ENCODE measurements at places on chromosomes 2 and 18. TPM values are rescaled to one million over a fixed set of nuclear protein-coding genes. Genes with fewer than 3 reads are reported as not detected.

REG3G gene
- total RNA-seq: not detected

TMEM200C gene
- total RNA-seq: not detected

TXNDC2 gene
- total RNA-seq: not detected

SPATA3 gene
- total RNA-seq: not detected

FHOD3 gene
- total RNA-seq: 10.1 TPM

CROCC2 gene
- under 0.01 TPM for total RNA-seq

SERPINB10 gene
- total RNA-seq: not detected

SERPINB11 gene
- total RNA-seq: not detected

FBXO11 gene
- total RNA-seq: 25.8 TPM

DNA sequence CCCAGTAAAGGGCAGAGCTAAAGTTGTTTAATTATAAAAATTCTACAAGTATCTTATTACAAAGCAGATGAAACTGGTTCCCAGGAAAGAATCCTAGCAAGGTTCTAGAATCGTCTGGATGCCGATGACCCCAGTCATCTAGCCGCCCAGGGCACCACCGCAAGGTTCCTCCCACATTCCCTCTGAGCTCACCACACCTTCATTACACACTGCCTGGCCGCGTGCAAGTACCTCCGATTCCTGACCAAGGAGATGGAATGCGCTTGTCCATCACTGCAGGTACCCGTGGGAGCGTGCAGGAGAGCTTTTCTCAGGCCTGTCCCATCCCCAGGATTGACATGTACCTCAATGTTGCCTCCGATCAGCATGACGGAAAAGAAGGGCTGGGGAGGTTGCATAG is 158.5 kb downstream of the LAMA1 start:
- no peak for DNase-seq

DNA sequence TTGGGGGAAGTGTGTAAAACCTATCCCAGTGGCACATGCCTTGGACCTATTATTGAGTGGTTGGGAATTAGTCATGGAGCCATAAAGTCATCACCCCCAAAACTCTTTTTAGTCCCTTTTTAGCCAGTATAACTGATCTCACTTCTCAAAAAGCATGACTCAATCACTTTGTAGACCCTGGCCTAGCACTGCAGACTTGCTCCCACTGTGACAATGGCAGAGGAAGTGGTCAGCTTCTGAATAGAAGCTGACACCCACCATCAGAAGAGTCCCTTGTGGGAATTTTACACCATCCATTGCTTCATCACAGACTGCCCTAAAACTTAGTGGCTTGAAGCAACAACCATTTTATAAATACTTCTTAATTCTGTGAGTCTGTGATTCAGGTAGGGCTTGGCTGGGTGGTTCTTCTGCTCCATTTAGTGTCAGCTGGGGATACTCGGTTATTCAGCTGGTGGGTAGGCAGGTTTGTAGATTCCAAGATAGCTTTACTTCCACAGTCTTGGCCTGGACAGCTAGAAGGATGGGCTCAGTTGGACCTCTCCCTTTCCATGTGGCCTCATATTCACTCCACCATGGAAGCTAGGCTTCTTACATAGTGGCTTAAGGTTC is 10.8 kb upstream of the ITGA6 start:
- no peak for DNase-seq

DNA sequence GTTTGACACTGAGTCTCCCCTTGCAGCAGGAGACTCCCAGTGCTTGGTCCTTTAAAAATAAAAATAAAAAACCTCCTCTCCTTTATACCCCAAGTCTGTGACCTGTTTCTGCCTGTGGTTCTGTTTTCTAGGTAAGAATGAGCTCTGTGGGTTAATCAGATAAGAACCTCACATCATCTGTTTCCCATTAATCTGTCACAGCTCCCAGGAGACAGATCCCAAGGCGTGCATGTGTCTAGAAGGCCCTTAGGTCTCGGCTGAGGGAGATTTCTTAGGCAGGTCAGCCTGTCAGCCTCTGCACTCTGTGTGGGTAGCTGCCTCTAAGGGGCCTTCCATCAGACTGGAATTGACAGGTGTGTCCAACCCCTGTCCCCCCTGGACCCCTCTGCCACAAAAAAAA is 80.7 kb downstream of the FHOD3 start:
- peak; percentile 23 for DNase-seq

- peak; percentile 50 for DNase-seq
These were observed 304.7 kb upstream of the HNMT start for GRCh38 chr2:137659616-137660015.

DNA sequence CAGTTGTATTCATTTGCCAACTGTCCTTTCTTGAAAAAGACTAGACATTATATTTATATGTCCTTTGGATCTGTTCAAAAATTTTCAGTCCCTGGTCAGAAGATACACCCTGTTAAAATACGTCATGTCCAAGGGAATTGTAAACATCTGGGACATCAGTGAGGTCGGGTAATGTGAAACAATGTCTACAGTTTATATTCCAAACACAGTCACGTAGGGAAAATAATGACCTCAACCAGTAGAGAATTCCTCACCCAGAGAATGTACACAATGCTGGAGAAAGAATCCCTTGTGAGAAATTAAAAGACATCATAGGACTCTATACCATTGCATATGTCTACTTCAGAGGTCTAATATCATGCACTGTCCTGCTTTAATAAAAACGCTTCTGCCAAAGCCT is 888.0 kb upstream of the CHAC2 start:
- DNase-seq: no peak

DNA sequence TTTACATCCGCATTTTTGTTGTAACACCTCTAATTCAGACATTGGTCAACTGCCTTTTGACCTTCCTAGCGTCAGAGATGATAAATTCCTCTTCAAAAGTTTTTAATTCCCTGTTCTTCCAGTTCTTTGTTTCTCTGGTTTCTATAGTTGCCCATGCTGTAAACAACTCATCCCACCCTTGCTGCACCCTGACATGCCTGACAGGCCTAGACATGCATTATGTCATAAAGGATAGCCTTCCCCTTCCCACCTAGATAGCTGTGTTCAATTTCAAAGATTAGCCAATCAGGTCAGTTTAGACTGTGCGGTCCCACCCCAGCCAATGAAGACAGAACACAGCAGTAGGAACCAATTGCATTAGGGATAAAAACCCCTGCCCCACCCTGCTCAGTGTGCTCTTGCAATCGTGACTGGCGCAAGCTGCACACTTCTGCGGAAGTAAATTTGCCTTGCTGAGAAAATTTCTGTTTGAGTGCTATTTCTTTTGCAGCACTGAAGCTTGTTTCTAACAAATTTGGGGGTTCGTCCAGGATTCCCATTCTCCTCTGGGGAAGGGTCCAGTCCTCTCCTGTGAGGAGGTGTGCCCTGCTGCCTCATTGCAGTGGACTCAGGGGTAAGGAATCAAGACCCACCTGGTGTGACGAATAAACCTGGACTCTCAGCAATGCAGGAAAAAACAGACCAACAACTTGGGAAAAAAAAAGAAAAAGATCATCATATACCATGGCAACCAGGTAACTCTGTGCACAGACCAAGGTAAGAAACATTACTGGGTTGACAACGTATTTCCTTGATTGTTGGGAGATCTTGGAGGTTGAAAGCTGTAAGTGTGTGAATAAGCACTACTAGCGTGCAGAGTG is 9.1 kb upstream of the SAP130 start:
- peak; percentile 5 for DNase-seq

- peak; percentile 95 for DNase-seq
These were observed 134.8 kb upstream of the CREB1 start for GRCh38 chr2:207394812-207395534.

DNA sequence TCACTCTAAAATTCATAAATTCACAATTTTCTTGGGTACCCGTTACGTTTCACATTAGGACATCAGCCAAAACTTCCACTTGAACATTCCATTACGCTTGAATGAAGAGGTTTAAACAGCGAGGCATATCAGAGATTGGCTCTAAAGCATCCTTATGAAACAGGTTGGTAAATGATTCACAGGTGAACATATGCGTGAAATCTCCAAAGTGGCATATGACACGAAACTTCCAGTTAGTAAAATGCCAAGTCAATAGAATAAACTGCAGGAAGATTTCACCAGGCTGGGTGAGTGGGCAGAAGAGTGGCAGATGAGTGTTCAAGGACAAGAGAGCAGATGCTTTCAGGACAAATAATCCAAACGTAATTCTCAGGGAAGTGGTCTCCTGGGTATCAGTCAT is 33.9 kb upstream of the GLS start:
- no peak for DNase-seq

DNA sequence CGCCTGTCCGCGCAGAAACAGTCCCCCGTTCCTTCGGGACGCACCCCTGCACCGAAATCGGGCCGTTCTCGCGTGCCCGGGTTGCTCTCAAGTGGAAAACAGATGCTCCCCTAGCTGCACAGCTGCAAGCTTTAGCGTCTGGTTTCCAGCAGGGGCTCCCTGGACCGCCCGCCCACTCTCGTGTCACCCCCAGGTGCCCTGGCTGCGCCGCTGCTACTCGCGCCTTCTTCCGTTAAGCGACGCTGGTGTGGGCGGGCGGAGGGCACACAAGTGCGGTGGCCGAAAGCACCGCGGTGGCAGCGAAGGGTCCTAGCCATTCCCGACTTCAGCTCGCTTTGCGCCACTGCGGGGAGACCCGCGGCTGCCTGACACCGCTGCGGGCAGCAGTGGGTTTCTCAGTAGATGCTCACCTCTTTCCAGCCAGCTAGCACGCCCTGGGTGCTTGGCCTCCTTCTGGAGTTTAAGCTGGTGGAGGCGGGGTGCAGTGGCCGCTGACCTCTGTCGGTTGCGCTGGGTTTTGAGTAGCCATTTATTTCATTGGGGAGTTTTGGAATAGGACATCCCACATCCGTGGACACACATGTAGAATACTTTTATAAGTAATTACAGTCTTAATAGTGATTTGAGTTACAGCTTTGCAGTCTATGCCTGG is 806 bp downstream of the ZNF407 start:
- peak; percentile 69 for DNase-seq

DNA sequence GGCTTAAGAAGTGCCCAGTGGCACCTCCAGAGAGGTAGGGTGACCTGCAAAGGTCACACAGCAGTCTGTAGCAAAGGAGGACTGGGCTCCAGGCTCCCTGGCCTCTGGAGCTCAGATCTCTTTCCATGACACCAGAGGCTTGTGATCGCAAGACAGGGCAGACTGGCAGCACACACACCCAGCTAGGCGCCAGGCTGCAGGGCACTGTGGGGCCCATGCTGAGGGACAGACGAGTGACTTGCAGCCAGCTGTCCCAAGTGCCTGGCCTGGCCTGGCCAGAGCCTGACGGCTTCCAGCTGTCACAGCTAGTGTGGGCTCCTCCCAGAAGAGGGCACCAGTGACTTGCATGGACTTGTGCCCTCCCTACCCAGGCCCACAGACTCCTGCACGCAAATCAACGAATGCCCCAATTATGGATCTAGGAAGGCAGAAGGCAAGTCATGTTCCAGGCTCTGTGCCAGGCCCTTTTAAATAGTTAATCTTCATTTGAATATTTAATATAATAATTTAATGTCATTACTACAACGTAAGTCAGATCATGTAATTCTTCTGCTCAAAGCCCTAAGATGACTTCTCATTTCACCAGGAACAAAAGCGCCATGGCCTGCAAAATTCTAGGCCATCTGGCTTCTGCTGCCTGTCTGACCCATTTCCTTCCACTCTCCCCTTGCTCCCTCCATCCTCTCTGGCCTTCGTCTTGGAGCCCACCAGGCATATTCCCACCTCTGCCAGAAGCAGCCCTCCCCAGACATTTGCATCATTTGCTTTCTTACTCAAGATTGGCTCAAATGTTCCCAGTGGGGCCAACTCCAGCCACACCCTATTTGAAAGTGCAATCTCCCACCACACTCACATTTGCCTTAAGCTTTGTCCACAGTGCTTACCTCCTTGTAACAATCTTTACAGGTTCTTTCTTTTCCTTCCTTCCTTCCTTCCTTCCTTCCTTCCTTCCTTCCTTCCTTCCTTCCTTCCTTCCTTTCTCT is 3.7 kb upstream of the SPEG start:
- DNase-seq: peak; percentile 24

- peak; percentile 87 for DNase-seq
These were observed 62.0 kb downstream of the MBD2 start for GRCh38 chr18:54162431-54162830.

- DNase-seq: peak; percentile 17
These were observed 10.5 kb upstream of the TMEM177 start for GRCh38 chr2:119668546-119668945.

GRCh38 chr2:132417430-132418035 is 928 bp downstream of the GPR39 start:
- DNase-seq: no peak

GRCh38 chr2:230124757-230125431 is 56.2 kb upstream of the SLC16A14 start:
- no peak for DNase-seq

GRCh38 chr2:241258505-241259280 is 56.8 kb downstream of the HDLBP start:
- peak; percentile 21 for DNase-seq

DNA sequence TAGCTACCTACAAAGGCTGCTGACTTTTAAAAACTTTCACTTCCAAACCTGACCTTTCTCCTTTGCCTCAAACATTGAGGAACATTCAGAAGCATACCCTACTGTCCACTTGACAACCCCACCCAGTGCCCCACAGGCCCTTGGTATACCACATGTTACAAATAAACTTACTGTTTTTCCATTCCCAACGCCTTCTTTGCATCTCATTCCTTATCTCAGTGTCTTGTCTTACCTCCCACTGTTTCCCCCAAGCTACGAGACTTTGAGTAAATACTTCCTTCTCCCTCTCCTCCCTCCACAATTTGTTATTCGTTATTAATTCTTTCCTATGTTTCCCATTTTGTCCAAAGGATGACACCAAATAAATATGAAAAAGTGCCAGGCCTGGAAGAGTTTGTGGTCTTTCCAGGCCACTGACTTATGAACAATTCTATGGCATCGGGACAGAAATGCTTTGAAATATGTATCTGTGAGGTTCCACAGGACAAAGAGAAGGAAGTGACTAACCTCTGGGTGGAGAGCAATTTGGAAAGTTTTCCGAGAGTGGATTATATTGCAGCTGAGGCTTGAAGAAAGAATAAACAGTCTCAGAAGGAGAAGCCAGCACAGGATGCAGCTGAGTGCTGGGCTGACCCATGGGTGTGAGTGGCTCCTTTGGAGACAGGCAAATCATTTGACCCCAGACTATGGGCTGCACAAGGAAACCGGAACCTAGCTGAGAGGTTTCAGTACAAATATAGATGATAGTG is 409.0 kb downstream of the LPIN1 start:
- peak; percentile 82 for DNase-seq

GRCh38 chr18:48767090-48767690 is 183.6 kb downstream of the SMAD7 start:
- DNase-seq: peak; percentile 50

GRCh38 chr18:39341129-39341528 is 1775.5 kb upstream of the CELF4 start:
- DNase-seq: no peak

DNA sequence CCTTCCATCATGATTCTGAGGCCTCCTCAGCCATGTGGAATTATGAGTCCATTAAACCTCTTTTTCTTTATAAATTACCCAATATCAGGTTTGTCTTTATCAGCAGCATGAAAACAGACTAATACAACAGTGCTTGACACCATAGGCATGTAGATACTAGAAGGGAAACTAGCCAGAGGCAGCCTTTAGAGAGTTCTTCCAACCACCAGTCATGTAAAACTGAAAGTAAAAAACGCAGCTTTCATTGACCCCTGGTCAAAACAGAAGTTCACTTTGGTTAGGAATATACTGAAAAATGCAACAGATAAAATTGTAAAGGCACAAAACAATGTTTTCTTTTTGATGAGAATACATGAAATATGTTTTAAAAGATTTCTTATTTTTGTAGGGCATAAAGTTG is 122.8 kb upstream of the L3MBTL4 start:
- DNase-seq: no peak

- peak; percentile 46 for DNase-seq
These were observed 176.1 kb upstream of the SESTD1 start for GRCh38 chr2:179440642-179441251.

Measured in GM23248 (cell line).